ENCODE measurements at places on chromosomes 16 and 17. TPM values are rescaled to one million over a fixed set of nuclear protein-coding genes. Genes with fewer than 3 reads are reported as not detected.

GRCh38 chr17:58970609-58971450, 135.8 kb downstream of the TRIM37 start:
- DNase-seq, result no peak

- DNase-seq, result no peak
These were observed 42.6 kb downstream of the TSC2 start for GRCh38 chr16:2090481-2090776.

- no peak for DNase-seq
These were observed 259.0 kb downstream of the XYLT1 start for GRCh38 chr16:17211797-17212196.

DNA sequence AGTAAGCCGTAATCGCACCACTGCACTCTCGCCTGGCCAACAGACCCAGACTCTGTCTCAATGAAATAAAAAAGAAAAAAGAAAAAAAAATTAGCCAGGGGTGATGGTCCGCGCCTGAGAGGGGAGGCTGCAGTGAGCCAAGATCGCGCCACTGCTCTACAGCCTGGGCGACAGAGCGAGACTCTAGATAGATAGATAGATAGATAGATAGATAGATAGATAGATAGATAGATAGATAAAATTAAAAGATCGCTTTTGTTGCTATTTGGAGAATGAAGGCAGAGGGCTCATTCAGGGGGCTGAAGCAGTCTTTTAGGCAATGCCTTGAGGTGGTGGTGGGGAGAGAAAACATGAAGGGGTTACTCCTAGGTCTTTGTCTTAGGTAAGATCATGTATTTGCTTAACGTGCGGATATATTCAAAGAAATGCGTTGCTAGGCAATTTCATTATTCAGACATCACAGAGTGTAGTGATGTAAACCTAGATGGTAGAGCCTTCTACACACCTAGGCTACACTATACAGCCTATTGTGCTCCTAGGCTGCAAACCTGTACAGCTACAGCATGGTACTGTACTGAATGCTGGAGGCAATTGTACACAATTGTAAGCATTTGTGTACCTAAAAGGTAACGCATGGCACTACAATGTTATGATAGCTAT, 4.3 kb upstream of the HES7 start:
- no peak for DNase-seq

- no peak for DNase-seq
These were observed 170.5 kb downstream of the TANC2 start for GRCh38 chr17:63136369-63137012.

- DNase-seq, result no peak
These were observed 21.2 kb downstream of the SPHK1 start for GRCh38 chr17:76405607-76405966.

GRCh38 chr17:28878981-28879380, 18.6 kb downstream of the FLOT2 start:
- DNase-seq, result peak; percentile 63

DNA sequence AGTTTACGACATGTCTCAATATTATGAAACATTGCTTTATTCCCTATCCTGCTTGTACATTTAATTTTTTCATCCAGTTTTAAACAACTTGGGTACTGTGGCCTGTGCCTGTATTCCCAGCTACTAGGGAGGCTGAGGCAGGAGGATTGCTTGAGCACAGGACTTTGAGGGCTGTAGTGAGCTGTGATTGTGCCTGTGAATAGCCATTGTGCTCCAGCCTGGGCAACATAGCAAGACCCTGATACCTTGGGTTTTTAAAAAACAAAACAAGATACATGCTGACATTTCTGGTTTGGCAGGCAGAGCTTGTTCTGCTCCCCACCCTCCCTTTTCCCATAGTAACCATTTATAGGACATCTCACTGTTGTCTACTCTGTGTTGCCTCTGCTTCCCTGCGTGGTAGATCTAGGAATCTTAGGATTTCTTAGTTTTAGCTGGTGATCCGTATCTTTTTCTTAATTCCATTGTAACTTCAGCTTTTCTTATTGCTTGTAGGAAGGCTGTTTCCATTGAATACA, 35.6 kb downstream of the TENT4B start:
- no peak for DNase-seq

DNA sequence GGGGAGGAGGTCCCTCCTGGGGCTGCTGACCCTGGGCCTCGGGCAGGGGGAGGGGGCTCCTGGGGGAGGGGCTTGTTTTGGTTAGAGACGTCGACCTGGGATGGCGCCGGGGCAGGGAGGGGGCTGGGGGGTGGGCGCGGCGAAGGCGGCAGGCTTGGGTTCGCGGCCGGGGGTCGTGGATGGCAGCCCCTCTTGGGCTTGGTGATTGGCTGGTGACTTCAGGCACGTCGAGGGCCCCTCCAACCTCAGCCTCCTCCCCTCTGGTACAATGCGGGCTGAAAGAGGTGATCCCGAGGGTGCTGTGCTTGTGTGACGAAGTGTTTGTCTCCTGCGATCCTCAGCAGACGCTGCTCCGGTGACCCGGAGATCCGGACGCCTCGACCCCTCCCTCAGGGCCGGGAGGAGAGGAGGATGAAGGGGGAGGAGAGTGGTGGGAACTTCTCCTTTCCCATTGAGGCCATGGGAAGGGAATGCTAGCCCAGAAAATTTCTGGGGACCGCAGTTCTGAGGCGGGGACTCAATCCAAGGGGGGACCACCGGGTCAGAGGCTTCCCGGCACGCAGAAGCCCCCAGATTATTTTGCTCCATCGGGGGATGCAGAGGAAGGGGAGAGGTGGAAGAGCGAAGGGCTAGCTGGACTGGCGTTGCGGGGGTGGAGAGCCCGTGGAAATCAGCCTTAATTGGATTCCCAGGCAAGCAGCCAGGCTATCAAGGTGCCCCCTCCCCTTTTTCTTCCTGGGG, 43.9 kb downstream of the RAI1 start:
- DNase-seq, result peak; percentile 80

The TBC1D3H gene
- total RNA-seq, result not detected

The HBA1 gene
- total RNA-seq, result not detected

The PAQR4 gene
- total RNA-seq, result 5.2 TPM
